ENCODE measurements at places on chromosomes 5 and 9.

DNA sequence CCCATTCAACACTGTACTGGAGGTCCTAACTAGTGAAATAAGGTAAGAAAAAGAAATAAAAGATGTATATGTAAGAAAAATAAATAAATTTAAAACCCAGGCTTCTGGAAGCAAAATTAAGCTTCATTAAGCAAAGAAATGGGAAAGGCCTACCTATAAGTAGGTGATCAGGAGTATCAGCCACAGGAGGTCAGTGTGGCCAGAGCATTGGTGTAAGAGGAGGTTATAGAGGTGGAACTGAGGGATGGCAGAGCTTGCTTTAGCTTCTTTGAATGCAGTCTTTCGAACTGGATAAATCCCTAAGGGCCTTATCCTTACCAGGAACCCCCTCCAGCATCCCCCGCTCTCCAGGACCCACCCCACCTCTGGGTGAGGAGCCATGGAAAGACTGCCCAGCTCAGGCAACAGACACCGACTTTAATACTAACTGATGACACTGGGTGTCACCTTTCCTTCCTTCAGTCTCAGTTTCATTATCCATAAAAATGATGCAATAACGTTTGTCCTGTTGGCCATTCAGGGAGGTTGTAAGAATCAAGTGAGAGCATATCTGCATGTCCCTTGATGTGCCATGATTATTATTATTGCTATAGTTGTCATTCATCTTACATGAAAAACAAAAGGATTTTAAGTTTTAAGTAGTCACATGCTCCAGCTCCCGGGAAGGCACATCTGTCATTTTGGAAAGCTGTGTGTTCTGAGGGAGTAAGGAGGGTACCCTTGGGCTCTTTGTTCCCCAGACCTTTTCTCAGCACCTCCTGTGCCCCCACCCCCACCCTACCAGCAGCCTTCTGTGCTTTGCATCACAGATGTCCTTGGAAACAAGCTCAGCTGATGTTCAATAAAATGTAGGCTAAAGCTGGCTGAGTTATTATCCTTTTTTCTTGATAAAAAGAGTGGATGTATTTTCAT is 50.8 kb upstream of the CTNNA1 start:
- DNase-seq = no peak

DNA sequence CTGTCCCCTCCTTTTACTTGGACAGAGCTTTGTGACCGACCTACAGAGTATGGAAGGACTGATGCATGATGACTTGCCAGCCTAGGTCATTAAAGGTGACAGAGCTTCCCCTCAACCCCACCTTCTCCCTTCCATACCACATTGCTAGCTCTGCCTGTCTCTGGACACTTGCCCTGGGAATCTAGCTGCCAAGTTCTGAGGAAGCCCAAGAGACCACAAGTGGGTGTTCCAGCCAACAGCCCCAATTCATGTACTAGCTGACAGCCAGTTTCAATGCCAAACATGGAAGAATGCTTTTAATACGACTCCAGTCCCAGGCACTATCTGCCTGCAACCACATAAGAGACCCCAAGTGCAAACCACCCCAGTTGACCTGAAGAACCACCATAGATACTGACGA is 477.1 kb downstream of the SPOCK1 start:
- no peak for DNase-seq

DNA sequence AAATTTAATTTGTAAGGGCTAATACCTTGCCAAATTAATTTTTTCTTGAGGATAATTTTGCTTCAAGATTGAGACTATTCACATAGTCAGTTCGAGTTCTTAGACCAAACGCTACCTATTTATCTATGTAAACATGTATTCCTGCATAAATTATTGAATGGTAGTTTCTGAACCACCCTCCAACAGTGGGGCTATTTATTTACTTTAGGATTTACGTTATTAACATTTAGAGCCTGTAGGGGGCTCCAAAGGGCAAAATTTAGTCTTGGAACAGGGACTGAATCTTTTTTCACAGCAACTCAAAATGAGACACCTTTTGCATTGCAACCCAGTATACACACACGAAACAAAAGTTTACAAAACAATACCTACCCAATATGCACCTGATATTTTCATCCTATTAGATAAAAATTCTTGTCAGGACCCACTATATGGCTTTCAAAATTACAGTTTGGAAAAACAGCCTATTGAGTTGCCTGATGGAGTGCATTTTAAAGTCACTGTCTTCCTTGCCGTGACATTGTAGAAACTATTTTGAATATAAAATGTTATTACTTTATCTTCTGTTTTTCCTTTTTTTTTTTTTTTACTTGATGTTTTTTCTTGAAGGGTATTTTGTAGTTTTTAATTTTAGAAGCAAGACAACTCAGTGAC is 47.1 kb upstream of the POU4F3 start:
- peak; percentile 85 for DNase-seq

GRCh38 chr9:2411459-2412215 is 209.9 kb upstream of the VLDLR start:
- no peak for DNase-seq

GRCh38 chr9:137304383-137305059 is 2.5 kb upstream of the NRARP start:
- no peak for DNase-seq

- DNase-seq = peak; percentile 52
These were observed 206.4 kb downstream of the NXNL2 start for GRCh38 chr9:88741335-88741734.

DNA sequence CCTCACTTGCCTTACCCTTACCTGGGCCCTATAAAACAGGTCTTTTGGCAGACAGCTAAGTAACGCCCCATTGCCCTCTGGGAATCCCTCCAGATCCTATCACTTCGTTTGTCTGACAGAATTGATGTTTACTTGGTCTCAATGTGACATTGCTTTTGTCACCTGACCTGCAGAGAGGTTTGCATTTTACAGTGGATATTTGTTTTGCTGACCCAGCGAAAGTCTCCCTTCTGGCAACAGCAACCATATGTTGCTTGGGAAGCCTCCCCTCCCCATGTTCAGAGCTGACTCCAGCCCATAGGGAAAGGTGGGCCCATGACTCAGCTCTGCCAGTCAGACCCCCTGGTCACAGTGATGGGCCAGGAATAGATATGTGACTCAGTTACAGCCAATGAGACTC is 54.0 kb upstream of the LARP1 start:
- no peak for DNase-seq

GRCh38 chr5:128965638-128966302 is 482 bp downstream of the SLC27A6 start:
- no peak for DNase-seq

GRCh38 chr9:68480807-68481206 is 59.9 kb downstream of the TMEM252 start:
- no peak for DNase-seq

DNA sequence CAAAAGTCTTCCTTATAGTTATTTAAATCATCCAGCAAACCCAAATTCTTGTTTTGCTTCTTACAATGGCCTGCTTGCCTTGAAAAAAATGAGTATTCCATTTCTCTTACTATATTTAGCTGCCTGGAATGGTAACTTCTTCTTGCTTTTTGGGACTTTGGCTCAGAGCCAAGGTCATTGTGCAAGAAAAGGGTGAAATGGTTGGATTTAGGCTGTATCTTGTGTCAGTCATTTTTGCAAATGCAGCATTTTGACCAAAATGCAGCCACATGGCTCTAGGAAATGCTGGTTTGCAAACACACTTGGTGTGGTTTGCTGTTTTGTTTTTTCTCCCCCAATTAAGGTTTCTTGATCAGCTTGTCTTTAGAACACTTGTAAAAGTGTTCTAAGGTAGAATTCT is 133.3 kb upstream of the ELL2 start:
- no peak for DNase-seq

All from hematopoietic multipotent progenitor cell treated with erythropoietin and hydrocortisone succinate and interleukin-3 and kit ligand, for 6 days (in vitro differentiated cells).